Stimulated activated CD4-positive, alpha-beta T cell treated with anti-CD3 and anti-CD28 coated beads, Interleukin-4, amount 100 ng/mL, for 48 hours (primary cell): ENCODE measurements at places on chromosomes 12 and 14.

- no peak for DNase-seq
Measured at GRCh38 chr14:100836941-100837804, 11.3 kb downstream of the MEG3 start.

GRCh38 chr14:35879654-35880249 lies 53.6 kb downstream of the BRMS1L start:
- no peak for DNase-seq

DNA sequence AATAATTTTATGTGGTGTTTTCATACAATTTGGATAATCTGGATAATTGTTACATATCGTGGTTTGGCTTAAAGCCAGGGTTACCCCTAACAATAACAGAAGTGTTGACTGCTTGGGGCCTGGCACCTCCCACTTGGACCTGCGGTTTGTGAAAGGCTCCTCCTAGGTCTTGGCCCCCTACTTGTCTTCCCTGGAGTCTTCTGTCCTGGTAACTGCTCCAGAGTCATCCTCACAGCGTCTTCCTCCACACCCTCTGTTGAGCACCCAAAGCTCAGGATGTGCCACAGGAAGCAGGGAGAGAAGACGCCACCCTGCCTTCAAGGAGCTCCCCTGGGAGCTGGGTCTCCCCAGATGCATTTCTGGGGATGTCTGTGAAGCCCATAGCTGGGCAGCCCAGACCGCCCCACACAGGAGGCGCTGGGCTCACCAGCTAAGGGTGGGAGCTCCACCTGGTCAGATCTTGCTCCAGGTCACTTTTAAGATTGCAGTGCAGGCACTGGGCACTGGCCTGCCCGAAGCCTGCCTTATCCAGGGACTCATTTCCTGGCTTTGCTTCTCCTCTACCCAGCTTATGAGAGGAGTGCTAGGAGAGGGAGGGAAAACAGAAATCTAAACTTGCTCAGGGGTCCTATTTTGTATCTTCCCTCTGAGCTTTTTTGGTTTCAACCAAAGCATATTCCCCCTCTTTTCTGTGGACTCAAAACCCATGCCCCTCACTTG lies 98.2 kb downstream of the ZFP36L1 start:
- no peak for DNase-seq

- no peak for DNase-seq
Measured at GRCh38 chr12:20268771-20269170, 99.6 kb upstream of the PDE3A start.

GRCh38 chr12:62363506-62363905 lies 103.1 kb upstream of the MON2 start:
- DNase-seq, result no peak

DNA sequence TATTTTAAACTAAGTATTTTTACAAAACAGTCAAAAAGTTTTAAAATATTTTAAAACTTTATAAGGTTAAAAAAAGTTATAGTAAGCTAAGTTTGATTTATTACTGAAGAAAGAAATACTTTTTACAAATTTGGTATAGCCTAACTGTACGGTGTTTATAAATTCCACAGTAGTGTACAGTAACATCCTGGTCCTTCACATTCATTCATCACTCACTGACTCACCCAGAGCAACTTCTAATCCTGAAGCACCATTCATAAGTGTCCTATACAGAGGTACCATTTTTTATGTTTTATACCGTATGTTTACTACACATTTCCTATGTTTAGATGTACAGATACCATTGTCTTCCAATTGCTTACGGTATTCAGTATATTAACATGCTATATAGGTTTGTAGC lies 170.0 kb downstream of the KLHL28 start:
- DNase-seq, result no peak

GRCh38 chr12:14260011-14260993 lies 105.2 kb upstream of the ATF7IP start:
- DNase-seq, result no peak

DNA sequence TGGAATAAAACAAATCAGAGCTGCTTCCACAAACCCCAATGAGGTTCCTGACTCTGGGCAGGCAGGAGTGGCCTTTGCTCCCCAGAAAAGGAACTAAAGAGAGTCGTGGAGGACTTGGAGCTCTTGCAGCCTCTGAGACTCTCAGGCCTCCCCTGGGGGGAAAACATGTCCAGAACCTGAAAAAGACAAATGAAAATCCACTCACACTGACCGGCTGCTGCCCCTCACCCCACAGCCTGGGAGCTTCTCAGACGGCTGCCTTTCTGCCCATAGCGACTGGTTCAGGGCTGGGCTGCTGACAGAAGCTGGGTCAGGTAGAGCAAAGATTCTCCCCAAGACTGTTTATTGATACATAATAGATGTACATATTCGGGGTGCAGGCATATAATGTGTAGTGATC lies 356.0 kb downstream of the ADGRD1 start:
- no peak for DNase-seq

DNA sequence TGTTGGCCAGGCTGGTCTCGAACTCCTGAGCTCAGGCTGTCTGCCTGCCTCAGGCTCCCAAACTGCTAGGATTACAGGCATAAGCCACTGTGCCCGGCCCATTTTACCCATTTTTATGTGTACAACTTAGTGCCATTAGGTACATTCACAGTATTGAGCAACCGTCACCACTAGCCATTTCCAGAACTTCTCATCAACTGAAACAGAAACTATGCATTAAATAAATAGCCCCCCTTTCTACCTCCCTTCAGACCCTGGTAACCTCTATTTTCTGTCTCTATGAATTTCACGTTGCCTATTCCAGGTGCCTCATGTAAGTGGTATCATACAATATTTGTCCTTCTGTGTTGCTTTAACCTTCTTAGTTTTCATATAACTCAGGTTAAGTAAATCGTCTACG lies 15.9 kb downstream of the ZCRB1 start:
- DNase-seq, result no peak

DNA sequence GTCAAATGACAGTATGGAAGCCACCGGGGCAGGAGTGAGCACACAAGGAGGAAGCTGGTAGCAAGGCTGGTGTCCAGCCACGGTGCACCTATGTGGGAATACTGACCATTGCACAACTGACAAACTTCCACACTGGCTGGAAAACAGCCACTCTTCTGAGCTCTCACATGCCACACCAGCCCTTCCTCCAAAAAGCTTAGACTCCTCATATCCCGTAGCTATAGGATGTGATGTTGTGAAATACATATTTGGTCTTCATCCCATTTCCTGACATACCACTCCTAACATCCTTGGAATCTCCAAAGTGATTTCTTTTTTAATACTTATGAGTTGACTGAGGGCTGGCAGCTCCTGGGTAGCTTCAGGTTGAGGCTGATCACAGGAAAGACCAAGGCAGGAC lies 103.6 kb downstream of the NTF3 start:
- no peak for DNase-seq

DNA sequence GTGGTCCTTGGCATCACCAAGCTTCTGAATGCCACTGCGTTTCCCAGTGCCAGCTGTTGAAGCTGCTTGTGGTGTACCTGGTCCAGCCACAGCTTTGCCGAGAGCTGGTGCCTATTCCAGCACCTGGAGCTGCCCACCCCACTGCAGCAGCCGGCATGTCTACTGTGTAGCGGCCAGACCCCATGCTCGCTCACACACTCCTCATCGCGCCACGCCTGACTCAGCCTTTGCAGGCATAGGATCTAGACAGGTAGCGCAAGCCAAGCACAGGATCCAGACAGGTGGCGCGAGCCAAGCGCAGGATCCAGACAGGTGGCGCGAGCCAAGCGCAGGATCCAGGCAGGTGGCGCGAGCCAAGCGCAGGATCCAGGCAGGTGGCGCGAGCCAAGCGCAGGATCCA lies 11.6 kb upstream of the ZNF605 start:
- no peak for DNase-seq

DNA sequence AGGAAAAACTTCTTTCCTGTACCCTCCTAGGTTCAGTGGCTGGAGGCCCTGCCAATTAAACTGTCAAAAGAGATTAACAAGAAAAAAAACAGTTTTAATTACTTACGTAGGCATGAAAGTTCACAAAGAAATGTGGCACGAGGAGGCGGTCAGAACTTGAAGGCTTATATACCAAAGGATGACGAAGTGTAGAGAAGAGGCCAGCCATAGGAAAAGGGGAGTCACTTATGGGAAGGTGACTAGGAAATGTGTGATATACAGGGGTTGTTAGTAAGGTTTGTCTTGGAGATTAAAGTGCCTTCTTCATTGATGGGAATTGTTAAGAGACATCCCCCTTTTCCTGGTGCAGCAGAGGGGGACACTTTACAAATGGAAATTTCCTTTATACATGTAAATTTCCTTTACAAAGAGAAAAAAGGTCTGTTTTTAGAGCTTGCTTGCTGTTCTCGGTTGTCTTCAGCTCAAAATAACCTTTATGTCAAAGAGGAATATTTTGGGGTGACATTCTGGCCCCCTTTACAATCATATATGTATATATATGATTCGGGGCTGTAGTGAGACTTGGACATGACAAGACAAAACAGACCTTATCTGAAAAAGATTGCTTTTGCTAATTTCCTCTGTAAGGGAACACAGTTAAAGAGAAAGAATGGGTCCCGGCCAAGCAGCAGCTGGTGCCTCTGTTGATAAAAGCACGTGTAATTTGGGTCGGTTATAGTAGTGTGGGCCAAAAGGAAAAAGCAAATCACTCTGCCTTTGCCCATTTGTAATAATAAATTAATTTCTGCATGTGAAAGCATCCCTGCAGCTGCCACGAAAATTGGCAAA lies 38.6 kb downstream of the SYNE2 start:
- no peak for DNase-seq

DNA sequence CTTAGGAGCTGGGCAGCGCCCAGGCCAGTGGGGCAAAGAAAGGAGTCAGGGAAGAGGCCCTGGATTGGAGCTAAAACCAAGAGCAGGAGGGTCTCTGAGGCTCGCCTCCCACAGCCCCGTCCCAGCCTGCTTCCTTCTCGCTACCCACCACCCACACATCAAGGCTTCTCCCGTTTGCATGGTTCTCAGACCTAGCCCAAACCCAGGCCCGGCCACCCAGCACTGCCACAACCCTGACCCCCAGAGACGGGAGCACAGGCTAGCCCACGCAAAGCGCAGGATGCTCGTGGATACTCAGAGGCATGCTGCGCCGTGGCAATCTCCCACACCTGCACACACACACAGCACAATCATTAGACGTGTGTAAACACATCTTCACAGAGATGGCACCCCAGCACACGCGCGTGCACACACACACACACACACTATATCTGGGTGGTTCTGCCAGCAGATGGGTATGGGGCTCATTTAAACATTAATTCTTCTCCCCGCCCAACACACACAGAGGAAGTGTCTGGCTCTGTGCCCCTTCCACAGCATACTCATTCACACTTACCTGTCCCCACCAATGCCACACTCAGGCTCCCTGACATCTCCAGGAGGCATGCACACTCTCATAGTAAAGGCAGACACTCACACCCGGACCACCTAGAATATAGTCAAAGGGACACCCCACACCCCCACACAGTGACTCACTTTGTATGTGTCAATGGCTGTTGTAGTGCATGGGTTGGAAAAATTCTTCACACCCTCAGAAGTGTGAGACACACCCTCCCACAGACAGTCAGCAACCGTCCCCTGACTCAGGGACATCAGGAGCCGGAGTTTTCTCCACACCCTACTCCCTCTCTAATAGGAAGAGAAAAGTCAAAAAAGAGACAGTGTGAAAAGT lies 1.1 kb downstream of the CARMIL3 start:
- peak; percentile 11 for DNase-seq

- no peak for DNase-seq
Measured at GRCh38 chr14:63436286-63437098, 106.7 kb downstream of the PPP2R5E start.

DNA sequence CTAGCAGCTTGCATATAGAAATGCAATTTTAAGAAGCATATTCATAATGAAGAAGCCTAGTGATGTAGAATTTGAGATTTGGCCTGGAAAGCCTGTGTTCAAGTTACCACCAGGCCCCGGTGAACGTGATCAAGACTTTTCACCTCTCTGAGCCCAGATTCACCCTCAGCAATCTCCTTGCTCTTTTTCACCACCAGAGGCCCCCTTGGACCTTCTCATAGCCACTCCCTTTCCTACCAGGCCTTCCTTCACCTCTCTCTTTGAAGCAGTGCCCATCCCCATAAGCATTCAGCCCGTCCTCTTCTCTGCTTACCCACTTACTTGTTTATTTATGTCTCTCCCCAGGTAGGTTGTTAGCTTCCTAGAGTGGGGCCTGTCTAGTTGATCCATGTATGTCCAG lies 1280.9 kb downstream of the AACS start:
- DNase-seq, result no peak

GRCh38 chr12:51868821-51869495 lies 18.9 kb upstream of the ANKRD33 start:
- DNase-seq, result no peak

DNA sequence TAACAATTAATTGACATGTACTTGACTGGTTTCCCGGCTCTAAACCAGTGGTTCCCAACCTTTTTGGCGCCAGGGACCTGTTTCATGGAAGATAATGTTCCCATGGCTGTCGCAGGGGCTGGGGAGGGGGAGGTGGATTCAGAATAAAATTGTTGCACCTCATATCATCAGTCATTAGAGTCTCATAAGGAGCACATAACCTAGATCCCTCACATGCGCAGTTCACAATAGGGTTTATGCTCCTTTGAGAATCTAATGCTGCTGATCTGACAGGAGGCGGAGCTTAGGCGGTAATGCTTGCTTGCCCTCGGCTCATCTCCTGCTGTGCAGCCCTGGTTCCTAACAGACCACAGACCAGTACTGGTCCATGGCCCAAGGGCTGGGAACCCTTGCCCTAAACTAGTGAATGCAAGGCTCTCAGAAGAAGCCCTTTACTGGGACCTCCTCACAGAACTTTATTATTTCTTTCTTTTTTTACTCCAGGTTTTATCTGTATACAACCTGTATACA lies 86.4 kb upstream of the SINHCAF start:
- DNase-seq, result no peak

DNA sequence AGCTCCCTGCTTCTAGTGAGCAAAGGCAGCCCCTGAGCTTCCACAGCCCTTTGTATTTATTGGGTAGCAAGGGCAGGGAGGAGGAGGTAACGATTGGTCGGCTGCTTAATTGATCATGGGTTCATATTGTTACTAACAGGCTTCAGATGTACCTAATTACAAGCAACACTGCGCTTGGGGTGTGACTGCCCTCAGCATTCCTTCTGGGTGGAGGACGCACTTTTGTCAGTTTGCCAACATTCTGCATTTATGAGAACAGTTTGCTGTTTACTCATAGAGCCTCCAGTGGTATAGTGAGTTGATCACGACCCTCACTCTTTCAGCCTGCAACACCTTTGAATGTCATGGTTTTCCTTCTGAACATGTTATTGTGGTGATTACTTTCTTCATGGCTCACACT lies 9.6 kb downstream of the TSHR start:
- no peak for DNase-seq

DNA sequence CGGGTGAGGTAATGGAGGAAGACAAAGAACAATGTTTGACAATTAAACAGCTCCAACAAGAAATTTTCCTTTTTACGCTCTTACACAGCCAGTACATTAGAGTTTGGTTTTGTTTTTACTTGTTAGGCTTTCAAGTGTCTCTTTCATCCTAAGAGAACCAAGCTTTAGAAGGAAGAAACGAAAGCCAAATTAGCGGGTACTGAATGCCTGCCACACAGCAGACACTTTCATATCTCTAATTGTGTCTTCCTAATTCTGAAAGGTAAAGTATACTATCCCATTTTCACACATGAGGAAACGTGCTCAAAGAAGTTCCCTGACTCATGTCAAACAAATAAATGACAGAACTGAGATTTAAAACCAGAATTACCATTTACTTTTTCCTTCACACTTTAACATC lies 65.0 kb downstream of the CDK17 start:
- DNase-seq, result no peak

- no peak for DNase-seq
Measured at GRCh38 chr12:110690127-110690430, 1.2 kb upstream of the HVCN1 start.
